ENCODE measurements at places on chromosomes 2 and 18.

DNA sequence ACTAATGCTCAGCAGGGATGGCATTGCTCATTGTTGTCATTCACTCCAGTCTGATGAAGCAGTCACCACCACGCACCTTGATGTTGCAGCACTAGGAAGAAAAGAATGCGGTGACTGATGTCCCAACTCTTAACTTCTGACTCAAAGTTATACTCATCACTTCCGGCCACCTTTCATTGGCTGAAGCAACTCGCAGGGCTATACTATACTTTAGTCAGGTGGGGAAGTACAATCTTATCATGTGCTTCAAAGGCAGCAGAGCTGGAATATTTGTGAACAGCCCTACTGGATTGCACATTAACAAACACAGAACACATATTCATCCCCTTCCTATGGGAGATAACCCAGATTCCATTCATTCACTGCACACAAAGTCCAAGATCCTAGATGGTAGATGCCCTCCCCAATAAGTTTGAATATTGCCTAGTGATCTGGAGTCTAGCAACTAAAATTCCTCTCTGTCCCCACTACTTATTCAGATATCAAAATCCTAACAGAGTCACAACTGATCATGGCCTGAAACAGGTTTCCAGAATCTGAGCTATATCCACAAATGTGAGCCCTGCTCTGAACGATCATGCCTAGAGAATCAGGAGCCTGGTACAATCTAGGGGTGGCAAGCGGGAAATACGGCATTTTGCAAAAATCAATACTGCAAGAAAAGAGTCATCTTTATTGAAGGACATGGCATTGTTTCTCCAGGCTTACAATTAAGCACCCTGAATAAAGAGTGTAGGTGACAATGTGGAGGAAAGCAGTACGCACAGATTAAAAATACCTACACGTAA lies 3.4 kb upstream of the SPATS2L start:
- no peak for DNase-seq

GRCh38 chr2:43131051-43131889 lies 95.1 kb downstream of the ZFP36L2 start:
- peak; percentile 97 for DNase-seq

DNA sequence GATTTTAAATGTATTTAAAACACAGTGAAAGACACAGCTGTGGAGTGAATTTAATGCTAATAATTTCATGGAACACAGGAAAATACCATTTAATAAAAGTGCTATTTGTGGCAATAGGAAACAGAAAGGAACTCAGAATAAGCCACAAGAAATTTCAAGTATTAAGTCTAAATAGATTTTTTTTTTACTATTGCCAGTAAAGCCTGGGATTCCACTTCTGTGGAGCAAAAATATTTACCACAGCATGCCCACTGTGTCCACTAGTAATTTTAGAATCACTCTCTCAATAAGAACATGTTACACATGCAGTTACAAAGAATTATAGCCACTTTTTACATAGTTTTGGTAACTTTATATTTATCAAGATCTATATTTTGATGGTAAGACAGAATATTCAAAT lies 17.2 kb downstream of the KCTD18 start:
- no peak for DNase-seq

GRCh38 chr18:78981394-78981831 lies 1.8 kb downstream of the SALL3 start:
- DNase-seq, result no peak

- DNase-seq, result no peak
These were observed 71.7 kb downstream of the CLHC1 start for GRCh38 chr2:55160422-55160821.

GRCh38 chr2:160375802-160376469 lies 117.7 kb downstream of the RBMS1 start:
- peak; percentile 50 for DNase-seq

GRCh38 chr2:63035169-63035568 lies 15.5 kb upstream of the OTX1 start:
- no peak for DNase-seq

GRCh38 chr2:23422089-23423061 lies 37.4 kb downstream of the KLHL29 start:
- no peak for DNase-seq

- DNase-seq, result no peak
These were observed 185.9 kb upstream of the TPO start for GRCh38 chr2:1227274-1227900.

DNA sequence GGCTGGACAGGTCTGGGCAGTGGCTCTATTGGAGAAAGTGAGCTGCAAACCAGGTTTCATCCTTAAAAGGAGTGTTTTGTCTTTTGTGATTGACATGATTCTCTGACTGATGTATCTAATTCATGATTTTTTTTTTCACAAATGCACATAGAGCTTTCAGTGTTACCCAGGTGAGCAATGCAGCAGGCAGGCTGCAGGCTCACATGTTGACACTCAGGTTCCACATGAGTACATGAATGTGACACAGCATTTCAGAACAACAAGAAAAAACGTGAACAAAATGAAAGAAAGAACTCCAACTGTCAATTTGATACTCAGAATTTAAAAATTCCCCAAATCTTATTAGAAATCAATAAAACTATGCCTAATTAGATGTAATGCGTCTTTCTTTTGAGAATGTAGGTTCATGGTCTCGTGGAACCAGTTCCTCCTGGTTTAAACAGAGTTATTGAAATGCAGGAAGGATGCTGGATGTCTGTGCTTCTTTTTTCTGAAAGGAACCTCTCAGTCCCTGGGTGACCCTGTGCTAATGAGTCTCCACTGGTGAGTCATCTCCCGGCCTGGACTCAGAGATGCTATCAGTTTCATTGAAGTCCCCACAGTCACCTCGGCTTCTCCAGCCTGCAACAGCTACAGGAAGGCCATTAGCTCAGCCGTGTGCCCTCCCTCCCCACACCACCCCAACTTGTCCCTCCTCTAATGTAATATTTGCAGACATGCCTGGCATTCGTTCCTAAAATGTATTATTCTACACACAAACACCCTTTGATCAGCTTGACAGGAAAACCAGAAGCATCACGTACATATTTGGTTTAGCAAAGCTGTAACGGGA lies 430.4 kb downstream of the LPIN1 start:
- peak; percentile 76 for DNase-seq

GRCh38 chr2:230591850-230592249 lies 120.8 kb upstream of the CAB39 start:
- DNase-seq, result no peak

DNA sequence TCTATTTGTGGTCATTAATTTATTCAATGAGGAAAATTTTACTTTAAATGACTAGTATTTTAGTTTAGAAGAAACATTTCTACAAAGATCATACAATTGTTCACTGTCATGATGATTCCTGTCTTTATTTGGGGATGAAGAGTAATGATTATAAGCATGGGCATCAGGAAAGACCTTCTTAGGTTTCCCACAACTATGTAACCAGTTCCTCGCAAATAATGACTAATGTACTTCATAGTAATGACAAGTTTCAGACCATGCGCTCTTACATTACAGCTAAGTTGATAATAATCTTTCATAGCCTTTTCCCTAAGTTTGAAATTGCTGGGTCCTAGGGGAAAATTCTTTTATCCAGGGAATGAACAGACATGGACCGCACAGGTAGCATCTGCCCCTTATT lies 90.5 kb downstream of the MYO5B start:
- no peak for DNase-seq

GRCh38 chr2:102206666-102207341 lies 20.0 kb downstream of the IL1RL2 start:
- DNase-seq, result no peak

GRCh38 chr2:70160545-70160944 lies 30.3 kb downstream of the C2orf42 start:
- no peak for DNase-seq

DNA sequence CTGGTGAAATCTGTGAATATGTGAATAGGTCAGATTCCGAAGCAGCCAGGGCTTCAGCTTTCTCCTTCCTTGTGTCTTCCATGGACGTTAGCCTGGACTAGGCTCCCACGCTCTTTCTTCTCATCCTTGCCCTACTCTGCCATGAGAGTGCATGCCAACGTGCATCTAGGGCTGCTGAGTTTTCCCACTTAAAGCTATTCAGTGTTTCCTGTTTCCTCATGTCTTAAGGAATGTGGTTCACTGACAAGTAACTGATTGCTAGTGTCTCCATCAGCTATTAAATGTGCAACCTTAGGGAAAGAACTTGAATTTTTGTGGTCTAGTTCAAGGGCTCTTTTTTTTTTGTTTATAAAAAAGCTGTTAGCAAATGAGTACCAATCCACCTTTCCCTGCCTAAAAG lies 642.3 kb upstream of the LINC00305 start:
- DNase-seq, result no peak

DNA sequence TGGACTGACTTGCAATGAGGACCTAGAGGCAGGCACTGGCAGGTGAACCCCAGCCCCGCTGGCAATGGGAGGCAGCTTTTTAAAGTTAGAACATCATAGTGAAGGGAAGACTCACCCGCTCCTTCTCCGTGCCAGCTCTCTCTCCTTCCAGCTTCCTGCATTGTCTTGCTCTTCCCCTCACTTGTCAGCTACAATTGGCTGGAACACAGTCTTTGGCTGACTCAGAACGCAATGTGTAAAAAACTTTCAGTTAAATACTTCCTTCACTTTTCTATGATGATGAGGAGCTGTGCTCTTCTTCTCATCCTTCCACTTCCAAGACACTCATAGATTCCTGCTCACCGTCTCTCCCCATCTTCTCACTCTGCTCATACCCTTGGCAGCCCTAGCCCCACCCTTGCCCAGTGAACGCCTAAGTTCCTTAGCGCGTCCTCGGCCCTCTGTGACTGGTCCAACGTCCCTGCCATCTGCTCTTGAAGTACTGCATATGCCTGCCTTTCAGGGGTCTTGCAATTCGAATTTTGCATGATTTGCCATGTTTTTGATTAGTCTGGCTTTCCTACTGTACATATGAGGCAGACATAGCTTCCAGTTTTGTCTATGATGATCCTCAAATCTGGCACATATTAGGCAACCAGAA lies 118.0 kb upstream of the TMEM200C start:
- no peak for DNase-seq

DNA sequence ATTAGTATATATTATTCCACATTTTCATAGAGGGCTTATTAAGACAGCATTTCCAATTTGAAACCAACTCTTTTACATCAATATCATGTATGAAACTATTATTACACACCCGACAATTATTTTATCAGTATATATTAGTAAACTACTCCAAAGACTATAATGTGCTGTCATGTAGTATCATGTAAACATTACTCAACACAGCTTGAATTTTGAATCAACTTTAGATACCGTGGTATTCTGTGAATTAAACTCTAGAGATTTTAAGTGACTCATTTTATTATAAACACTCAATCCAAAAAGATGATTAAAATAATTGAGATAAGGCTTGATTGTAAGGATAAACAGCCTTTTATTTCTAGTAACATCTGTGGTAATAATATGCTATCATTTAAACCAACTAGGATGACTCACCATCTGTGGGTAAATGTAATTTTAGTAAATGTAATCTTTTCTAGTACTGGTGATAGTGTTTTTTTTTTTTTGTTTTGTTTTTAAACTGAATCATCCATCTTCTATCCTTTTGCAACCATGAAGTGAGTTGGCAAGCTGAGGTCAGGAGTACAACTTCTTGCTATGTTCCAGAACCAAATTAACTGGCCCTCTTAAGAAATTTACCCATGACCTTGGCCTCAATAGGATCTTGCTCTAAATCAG lies 144.3 kb upstream of the SMAD7 start:
- DNase-seq, result peak; percentile 23

DNA sequence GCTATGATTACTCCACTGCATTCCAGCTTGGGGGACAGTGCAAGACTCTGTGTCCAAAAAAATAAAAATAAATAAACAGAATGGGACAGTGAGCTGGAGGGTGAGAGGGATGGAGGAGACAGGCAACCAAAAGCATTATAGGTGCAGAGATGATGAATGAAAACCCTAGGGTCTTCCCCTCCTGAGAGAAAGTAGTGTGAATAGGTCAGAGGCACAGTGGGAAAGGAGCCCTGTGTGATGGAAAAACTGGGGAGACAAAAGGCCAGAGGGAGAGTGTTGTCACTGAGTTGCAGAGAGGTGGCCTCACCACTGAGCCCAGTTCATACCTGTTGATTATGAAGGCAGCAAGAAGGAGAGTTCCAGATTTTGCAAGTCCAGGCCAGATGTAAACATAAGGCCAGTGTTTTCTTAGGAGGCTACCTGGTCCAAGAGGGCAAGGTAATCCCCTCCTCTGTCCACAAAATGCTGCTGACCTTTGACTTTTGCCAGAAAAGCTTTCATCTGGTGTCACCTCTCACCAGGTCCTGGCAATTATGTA lies 17.6 kb upstream of the AGFG1 start:
- DNase-seq, result no peak

DNA sequence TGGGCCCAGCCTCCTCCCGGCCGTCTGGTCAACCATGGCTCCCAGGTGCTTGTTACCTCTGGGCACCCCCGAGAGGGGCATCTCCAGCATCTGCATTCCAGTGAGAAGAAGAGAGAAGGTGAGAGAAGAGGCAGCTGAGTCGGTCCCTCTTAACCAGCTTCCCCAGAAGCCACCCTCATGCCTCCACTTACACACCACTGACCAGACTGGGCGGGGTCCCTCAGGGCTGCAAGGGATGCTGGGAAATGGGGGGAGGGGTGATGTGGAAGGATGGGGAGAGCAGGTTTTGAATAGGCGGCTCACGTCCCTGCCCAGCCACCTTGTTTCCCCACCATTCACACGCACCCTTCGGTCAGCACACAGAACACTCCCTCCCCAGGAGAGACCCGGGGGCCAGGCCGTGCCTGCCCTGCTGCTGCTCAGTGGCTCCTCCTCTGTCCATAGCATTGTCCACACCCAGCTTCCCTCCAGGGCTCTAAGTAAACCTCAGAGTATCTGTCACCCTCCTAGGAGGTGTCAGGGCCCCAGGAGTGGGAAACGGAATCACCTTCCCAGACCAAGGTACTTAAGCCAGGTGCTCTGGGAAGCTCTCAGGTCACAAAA lies 34.7 kb downstream of the GBX2 start:
- no peak for DNase-seq

DNA sequence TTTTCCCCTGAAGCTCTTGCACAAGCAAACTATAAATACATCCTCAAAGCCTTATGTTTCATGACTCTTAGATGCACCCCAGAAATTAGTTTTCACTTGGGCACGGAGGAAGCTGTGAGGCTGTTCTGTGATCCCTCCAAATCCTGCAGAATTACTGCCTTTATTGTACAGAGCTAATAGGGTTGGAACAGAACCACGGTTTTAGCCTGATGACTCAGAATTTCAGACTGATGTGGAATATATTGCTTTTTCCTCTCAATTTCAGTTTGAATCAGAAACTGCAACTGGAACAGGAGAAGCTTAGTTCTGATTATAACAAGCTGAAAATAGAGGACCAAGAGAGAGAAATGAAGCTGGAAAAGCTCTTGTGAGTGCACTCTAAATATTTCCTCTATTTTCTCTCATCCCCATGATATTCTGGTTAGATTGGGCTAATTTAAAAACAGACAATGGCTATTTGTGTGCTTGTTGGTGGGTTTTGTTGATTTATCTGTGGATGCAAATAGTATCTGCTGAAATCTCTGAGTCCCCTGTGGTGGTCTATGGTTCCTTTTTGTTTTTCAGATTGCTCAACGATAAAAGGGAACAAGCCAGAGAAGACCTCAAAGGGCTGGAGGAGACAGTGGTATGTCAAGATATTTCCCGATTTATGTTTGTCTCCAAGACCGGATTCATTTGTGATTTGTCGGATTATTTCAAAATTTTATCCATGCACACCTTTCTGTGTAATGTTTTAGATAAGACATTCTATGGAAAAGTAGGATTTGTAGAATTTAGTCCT lies 38.2 kb upstream of the LYPD6B start:
- no peak for DNase-seq
